ENCODE measurements at places on chromosomes 7 and 10. TPM values are rescaled to one million over a fixed set of nuclear protein-coding genes. Genes with fewer than 3 reads are reported as not detected.

DNA sequence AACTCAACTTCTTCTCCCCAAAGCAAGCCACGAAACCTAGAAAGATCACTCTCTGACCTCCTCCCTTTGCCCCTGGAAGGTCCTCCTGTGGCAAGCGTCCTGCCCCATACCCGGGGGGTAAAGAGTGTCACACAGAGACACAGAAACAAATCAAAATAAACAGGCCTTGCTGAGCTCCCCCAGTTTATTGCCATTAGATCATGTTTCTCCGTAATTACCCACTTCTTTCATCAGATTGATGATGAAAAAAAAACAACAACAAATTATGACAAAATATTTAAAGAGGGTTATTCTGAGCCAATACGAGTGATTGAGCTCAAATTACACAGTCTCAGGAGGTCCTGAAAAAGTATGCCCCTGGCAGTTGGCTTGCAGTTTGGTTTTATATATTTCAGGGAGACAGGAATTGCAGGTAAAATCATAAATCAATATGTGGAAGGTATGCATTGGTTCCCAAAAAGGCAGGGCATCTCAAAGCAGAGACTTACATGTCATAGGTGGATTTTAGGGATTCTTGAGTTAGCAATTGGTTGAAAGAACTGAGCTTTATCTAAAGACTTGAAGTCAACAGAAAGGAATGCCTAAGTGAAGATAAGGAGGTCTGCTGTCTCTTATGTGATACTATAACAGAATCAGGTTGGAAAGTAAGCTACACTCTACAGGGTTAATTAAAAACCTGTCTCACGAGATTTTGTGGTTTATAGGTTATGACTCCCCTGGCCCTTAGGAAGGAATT is 86.2 kb downstream of the APBB1IP start:
- DNase-seq, result no peak

- DNase-seq, result no peak
These were observed 4.4 kb downstream of the MYL7 start for GRCh38 chr7:44136731-44137130.

DUSP5 gene
- 10.0 TPM for total RNA-seq

DNA sequence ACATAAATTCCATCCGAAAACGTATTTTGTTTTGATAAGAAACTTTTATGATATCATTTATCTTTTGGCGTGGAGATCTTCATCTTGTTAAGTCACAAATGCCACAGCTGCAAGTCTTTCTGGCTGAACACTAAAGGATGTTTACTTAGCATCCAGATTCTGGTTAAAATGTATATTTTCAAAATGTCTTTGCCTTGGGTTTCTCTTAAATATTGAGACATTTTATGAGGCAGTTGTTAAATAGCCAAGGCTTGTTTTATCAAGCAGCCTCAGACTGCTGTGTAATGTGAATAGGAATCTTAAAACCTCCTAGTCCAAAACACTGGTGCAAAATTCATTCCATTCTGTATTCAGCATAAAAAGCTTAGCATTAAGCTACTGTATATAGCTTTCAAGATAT is 136.3 kb upstream of the FZD1 start:
- no peak for DNase-seq

GRCh38 chr10:5644930-5645329 is 21.5 kb downstream of the ASB13 start:
- no peak for DNase-seq

GRCh38 chr7:121623130-121623872 is 227.2 kb upstream of the FAM3C start:
- DNase-seq, result no peak

VPS50 gene
- total RNA-seq, result 46.6 TPM

DNA sequence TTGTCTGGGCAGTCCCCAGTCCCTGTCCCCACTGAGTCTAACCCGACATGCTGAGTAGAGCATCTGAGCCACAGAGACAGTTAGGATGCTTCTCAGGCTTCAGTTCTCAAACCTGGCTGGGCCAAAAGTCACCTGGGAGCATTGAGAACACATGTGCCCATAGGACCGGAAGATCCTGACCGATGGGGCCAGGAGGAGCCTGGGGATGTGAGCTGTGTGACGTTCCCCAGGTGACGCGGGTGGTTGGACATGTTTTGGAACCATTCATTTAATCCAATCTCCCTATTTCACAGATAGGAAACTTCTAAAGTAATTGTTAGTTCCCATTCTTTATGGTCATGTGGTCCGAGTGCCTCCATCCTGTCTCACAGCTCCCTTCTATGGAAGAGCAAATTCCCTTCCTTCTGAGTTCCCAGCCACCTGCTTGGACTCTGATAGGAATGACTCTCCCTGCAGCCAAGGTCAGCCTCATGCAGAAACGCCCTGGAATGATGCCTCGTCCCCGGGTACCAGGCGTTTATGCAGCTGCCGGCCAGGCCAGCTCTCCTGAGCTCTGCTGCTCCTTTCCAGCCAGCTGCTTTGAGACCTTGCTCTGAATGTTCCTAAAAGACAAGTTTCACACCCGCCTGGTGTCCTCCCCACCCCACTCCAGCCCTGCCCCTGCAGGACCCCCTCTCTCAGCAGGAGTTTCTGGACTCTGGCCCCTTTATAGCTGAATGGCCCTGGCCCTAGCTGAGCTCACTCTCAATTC is 166.5 kb upstream of the RHEB start:
- peak; percentile 76 for DNase-seq

TDRD1 gene
- 0.51 TPM for total RNA-seq

KEL gene
- not detected for total RNA-seq

GRCh38 chr7:156232931-156233705 is 407.5 kb upstream of the RNF32 start:
- no peak for DNase-seq

DNA sequence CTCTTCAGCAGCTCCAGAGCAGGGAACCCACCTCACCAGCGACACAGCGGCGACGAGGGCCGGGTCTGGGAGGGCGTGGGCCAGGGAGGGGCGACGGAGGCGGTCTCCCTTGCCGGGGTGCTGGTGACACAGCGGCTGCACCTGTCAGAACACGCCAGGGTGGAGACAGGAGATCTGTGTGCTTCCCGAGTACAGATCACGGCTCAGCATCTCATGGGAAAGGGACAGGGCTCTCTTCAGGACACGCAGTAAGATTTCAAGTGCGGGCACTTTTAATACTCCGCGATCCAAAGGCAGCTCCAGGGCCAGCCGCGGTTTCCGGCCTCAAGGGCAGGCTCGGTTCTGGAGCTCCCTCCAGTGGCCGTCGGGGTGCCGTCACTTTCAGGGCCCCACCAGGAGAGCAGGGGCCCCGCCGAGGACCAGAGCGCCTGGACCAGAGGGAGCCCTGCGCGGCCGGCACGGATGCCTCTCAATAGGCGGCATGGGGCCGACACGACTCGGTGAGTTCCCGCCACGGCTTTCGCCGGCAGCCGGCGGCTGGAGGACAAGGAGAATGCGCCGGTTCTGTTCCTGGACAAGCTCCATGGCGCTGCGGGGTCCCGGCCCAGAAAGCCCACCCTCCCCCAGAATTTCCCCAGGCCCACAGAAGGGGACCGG is 21.4 kb downstream of the GPR146 start:
- DNase-seq, result peak; percentile 82

GRCh38 chr7:72278550-72278949 is 133.6 kb downstream of the CALN1 start:
- no peak for DNase-seq

DNA sequence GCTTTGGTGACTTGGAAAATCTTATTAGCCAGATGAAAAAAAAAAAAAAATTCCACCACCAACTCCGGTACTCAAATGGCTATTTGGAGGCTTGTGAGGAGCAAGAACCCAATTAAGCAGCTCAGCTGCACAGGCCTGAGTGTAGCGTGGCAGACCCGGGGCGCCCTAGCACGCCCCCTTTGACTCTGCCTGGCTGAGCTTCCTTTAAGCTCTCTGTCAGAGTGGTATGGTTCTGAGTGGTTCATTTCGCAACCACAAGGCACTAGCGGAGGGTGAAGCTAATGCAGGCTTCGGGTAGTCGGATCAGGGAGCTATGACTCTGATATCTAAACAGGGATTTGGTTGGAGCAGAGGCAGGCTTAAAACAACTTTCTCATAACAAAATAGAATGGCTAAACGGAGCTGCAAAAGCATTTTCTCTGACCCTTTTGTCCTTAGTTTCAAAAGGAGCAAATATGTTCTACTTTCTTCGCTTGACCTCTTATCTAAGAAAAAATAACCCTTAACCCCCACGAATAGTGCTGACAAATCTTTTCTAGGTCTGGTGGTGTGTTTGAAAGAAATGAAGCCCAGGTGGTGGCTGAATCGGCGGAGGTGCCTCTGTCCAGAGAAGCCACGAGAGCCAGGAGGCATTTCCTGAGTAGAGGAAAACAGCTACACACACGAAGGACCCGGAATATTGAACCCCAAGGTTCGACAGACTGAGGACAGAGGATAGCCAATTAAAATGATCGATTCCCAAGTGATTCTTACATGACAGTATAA is 285.4 kb upstream of the GLI3 start:
- no peak for DNase-seq

CNTNAP2 gene
- total RNA-seq, result not detected

METTL27 gene
- total RNA-seq, result 4.0 TPM

TAC1 gene
- total RNA-seq, result not detected

GRCh38 chr7:88758381-88759229 is 895 bp upstream of the ZNF804B start:
- peak; percentile 3 for DNase-seq

GRCh38 chr10:102817175-102817574 is 20.0 kb downstream of the CYP17A1 start:
- no peak for DNase-seq

LIPN gene
- not detected for total RNA-seq

- DNase-seq, result no peak
These were observed 35.9 kb upstream of the SFTPD start for GRCh38 chr10:79984851-79985250.

CLRN3 gene
- total RNA-seq, result not detected

DNA sequence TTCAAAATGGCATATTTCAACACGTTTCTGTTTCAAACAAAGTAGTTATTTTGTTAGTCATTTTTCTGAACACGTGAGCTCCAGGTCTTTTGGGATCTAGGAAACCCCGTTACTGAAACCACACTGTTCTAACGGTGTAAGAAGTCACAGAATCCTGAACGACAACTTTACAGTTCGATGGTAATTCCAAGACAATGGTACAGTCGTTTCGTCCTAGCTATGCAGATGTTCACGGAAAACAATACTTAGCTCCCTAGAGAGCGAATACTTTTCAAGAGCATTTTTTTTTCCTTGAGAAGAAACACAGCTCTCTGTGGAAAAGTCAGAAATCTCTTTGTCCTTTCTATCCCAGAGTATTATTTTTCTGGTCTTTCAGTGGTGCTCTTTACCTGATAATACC is 254.1 kb downstream of the ADARB2 start:
- DNase-seq, result no peak

GRCh38 chr7:156781972-156782371 is 111.0 kb downstream of the LMBR1 start:
- DNase-seq, result no peak

DNA sequence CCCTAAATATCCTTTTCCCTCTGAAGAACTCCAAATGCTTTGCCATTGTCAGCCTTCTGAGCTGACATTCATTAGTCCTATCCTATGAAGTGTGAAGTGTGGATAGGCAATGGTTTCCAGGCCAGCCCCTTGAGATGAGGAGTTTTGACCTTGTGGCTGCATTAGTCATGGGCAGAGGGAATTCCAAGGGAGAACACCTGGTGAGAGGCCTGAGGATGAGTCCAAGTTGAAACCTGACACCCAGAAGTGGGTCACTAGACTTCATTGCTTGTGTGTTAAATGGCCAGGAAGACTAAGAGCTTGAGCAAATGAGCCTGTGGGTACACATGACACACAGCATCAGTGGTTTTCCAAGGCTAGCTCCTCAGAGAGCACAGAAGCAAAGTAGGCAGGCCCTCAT is 260.8 kb downstream of the SKAP2 start:
- peak; percentile 39 for DNase-seq

ACSM6 gene
- not detected for total RNA-seq

DNA sequence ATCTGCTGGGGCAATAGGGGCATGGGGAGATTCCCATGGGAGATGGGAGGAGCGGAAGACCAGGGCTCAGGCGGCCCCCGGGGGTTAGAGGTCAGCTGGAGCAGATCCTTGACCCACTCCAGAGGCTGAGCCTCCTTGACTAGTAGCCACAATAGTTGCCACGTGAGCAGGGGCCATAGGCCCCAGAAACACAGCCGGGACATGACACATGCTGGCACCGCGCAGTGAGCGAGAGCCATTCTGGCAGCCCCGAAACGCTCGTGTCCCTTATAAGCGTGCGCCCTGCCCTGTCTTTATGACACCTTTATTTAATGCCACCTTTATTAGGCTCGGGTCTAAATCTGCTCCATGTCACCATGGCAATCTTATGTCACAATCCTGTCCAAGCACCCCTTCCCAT is 11.0 kb upstream of the ACBD5 start:
- DNase-seq, result no peak

DNA sequence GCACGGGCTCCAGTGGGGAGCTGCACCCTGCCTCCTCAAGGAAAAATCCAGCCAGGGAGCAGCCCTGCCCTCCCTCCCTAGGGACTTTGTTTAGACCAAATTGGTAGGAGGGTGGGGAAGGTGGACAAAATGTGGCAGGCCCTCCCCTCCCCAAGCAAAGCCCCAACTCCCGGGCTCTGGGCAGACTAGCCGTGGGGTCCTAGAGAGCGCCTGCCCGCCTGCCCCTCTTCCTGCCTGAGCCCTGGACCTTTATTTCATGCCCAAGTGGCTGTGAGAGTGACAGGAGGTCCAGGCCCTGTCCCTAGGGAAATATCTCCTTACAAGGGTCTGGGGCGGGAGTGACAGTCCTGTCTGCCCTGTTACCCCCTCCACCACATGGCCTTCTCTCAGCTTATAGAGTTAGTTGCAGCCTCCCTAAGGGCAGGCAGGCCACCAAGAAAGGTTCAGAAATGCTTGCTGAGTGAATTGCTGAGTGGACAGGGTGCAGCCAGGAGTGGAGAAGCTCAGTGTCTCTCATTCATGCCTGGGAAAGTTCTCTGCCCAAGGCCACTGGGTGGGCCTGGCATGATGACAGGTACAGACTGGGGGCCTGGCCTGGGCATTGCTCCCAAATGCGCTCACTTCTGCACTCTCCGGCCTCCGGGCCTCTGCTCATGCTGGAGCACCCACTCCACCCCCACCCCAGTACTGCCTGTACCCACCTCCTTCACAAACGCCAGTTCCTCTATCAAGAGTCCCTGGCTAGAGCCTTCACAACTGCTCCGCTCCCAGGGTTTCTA is 25.2 kb downstream of the DNAJB12 start:
- DNase-seq, result no peak

DNA sequence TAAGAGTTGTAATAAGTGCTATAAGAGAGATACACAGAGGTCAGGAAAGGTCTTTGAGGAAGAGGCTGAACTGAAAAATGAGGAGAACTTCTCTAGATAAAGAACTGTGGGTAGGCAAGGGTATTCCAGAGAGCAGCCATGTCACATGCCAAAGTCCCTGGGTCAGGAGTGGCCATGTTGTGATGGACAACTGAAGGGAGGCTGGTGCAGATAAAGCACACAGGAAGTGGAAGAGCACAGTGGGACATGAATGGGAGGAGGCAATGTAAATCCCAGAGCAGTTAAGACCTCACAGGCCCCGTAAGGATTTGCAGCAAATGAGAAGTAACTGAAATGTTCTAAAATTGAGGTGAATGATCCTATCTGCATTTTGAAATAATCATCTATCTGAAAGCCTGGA is 37.2 kb downstream of the IMMP2L start:
- no peak for DNase-seq

Data from myocyte (in vitro differentiated cells).